ENCODE measurements at places on chromosomes 13 and 19.

DNA sequence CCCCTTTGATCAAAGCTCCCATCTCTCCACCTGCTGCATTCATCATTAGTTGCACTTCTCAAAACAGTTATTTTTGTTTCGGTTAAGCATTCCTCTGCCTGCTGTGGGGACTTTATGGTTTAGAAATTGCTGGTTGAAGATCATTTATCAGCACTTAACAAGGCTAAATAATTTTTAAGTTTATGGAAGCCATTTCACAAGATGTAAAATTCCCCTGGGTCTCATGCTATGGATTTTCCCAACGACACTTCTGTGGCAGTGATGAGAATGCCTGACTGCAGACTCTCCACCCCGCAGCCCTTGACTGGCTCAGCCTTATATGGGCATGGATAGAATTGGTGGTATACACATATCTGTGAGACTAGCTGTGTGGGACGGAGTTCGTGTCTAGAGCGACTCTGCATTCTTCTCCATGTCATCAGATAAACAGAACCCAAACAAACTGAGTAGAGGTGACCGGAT is 52.8 kb downstream of the COL4A2 start:
- no peak for DNase-seq

DNA sequence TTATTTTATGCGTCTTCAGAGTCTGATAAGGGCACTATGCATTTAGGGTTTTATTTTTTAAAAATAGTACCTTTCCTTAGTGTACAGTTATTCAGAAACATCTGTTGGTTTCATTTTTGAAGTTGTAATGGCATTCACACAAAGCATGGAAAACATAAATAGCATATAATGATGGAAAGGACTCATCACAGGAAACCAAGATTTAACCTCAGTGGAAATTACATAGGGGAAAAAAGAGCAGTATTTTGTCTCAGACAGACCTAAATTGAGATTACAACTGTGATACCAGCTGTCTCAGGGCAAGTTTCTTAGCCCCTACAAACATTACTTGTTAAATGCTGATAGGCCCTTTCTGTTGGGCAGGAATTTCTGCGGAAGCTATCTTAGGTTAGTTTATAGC is 57.2 kb downstream of the NHLRC3 start:
- DNase-seq = no peak

DNA sequence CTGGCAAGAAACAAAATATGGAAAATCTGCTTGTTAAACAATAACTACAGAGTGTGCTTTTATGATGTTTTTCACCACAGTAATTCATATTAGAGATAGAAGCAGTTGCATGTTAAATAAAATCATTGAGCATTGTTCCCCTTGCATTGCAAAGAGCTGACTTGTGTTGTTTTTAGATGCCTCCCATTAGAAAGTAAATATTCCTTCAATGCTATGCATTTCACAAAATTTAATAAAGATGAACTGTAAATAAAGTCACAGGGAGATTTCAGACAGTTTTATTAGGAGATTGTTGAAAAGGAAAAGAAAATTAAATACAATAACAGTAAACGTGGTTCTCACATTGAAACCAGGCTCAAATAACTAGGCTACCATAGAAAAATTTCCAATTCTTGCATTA is 429.3 kb downstream of the DACH1 start:
- DNase-seq = no peak

- DNase-seq = no peak
These were observed 2138.5 kb upstream of the PCDH20 start for GRCh38 chr13:63554157-63554556.

DNA sequence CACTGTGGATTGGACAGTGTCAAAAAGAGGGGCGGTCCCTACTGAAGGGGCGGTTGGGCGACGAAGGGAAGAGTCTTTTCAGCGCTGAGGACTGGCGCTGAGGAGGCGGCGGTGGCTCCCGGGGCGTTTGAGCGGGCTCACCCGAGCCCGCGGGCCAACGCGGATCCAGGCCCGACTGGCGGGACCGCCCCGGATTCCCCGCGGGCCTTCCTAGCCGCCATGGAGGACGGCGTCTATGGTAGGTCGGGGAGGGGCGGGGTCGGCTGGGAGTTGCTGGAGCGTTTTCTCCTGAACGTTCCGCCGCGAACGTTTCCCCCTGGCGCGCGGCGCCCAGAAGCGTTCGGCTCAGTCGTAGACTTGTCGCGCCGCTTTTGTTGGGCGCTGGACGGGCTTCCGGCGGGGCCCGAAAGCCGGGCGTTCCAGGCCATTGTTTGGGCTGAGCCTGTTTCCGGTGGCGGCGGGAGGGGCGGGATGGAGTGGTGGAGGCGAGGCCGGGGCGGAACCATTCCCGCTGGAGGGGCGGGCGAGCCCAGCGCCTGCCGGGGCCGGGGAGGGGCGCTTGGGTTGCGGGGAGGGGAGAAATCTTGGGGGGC is at the start of gene CYTH2:
TSS of gene CYTH2 (plus strand) at position 81 of the 593 bp plus-strand sequence. CDS start at position 220, 139 bp downstream.
- peak; percentile 65 for DNase-seq

DNA sequence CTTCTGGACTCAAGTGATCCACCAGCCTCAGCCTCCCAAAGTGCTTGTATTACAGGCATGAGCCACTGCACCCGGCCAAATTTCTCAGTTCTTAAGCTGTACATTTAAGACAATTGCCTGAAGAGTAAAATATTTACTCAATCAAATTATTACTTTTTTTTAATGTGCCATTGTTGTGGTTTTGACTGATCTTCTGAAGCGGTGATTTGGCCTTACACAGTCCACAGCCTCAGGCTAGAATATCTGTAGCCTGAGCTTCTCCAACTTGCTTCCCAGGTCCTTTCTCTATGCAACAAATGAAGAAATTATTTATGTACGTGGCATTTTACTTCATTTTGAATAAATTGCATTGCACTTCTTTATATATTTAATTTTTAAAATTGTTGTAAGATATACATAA is 281.3 kb downstream of the KLF5 start:
- DNase-seq = no peak

DNA sequence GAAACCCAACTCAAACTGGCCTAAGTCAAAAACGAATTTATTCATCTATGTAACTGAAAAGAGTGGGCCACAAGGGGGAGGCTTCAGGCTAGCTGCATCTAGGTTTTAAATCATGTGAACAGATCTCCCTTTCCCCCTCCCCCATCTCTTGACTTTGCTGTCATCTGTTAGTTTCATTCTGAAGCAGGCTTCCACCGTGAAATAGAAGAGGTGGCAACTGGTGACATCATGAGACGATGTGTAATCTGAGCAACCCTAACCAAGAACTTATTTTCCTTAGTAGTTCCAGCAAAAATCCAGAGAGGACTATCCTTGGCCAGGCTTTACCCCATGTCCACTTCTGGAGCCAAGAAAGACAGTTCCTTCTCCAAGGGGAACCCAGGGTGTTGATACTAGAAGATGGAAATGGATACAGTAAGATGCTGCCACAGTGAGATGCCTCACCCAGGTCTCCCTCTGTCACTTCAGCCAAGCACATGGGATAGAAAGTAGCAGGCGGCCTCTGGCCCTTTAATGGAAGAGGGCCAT is 9.4 kb downstream of the SAMD4B start:
- DNase-seq = no peak

- DNase-seq = no peak
These were observed 101.2 kb downstream of the RFC3 start for GRCh38 chr13:33919120-33919519.

DNA sequence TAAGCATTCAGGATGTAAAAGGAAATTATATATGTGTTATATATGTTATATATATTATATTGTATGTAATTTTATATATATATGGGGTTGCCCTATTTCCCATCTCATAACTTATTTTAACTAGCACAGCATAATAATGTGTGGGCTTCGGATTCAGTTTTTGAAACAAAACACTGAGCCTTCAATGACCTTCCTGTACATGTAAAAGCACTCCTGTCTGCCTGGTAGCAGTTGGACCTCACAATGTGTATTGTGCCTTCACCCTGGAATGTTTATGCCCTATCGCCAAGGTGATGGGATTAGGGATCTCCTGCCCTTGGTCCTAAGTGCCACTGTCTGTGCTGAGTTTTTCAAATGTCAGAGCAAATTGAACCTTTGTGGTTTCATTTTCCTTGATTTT is 968.8 kb downstream of the TUBA3C start:
- DNase-seq = no peak

- no peak for DNase-seq
These were observed 1.4 kb upstream of the MIR17HG start for GRCh38 chr13:91346062-91346461.

DNA sequence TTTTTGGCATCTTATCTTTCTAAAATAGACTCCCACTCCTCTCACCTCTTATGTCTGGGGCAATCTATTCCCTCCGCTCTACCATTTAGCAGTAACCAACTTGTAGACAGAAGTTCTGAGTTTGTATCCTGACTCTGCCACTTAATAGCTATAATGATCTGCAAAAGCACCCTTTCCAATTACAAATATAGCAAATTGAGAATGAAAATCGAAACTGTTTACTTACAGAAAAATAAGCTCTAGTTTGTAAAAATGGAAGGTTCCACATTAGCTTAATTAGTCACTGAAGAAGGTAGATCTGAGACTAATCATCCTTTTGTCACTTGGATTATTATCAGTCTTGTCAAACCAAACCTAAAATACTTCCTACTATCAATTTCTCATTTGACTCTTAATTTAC is 409.3 kb downstream of the DIAPH3 start:
- DNase-seq = no peak

- DNase-seq = no peak
These were observed 25.3 kb downstream of the POMP start for GRCh38 chr13:28684257-28684656.

DNA sequence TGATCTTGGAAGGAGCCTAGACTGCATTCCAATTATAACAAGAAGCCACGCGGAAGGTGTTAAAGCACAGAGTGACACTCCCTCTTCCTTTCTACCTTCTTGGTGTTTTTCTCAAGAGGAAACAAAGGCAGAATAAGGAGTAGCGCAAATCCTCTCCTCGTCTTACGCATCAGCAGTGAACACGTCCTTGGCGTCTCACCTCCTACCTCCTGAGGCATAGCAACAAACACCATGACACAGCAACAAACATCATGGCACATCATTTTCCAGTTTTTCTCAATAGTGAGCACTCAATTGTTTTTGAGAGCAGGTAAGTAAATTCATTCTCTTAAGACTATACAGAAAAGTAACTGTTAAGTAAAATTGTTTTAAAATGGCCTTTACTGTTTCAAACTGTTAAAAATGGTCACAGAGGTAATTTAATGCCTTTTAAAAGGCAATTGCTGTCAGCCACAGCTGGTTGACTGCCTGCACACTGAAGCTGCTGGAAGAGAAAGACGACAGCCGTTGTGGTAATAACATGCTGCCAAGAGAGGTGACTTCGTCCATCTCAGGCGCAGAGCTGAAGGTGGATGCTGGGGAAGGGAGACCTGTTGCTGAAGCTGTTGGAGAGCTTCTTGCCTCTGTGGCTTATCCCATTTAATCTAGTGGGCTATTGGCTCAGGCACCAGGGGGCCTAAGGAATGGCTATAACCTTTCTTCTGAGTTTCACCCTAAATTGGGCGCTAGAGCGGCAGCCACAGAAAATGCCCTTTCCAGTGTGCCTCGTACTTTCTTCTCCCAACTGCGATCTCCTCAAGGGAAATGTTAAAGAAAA is 703.7 kb downstream of the UQCRFS1 start:
- DNase-seq = no peak

DNA sequence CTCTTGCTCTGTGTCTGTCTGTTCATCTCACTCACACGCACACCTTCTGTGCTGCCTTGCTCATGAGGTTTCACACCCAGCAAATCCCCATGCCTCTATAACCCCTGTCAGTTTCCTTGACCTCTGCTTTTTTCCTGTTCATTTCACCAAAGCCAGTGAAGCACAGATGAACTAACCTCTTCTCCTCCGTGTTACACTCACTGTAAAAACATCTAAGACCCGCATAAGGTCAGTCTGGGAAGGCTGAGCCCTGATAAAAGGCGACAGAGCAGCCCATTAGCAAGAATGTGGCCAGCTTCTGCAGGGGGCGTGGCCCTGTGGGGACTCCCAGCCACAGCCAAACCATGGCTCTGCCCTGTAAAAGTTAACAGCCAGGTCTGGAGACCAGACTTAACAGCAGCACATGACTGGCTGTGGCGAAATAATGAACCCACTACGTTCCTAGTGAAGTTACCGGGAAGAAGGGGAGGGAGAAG is 42.8 kb upstream of the NPAS1 start:
- no peak for DNase-seq

DNA sequence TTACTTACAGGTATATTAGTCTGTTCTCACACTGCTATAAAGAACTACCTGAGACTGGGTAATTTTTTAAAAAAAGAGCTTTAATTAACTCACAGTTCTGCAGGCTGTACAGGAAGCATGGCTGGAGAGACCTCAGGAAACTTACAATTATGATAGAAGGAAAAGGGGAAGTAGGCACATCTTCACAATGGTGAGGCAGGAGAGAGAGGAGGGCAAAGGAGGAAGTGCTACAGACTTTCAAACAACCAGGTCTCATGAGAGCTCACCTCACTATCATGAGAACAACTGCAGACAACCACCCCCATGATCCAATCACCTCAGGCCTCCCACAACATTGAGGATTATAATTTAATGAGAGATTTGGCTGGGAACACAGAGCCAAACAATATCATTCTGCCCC is 511.7 kb downstream of the SLITRK6 start:
- no peak for DNase-seq

- DNase-seq = peak; percentile 65
These were observed at the start of gene MIDN for GRCh38 chr19:1248139-1248785. TSS of gene MIDN (plus strand) at chr19:1248583. CDS start at chr19:1250297, 1,714 bp downstream.

- no peak for DNase-seq
These were observed 19.6 kb upstream of the ZNF100 start for GRCh38 chr19:21786936-21787335.

DNA sequence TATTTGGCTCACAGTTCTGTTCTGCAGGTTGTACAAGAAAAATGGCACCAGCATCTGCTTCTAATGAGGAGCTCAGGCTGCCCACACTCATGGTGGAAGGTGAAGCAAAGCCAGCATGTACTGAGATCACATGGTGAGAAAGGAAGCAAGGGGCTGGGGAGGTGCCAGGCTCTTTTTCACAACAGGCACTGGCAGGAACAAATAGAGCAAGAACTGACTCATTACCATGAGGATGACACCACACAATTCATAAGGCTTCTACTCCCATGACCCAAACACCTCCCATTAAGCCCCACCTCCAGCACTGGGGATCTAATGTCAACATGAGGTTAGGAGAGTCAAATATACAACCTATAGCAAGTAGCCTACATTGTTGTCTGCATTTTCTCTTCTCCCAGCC is 522.6 kb downstream of the RFC3 start:
- no peak for DNase-seq

GRCh38 chr13:50914176-50914700 is 4.6 kb downstream of the RNASEH2B start:
- DNase-seq = no peak

GRCh38 chr19:47228168-47228936 is 2.6 kb downstream of the BBC3 start:
- DNase-seq = no peak

Measured in activated T-helper 1 cell treated with Interleukin-2 at 50 U/mL for 16 hours (primary cell).